ENCODE measurements at places on chromosomes 5 and 9.

DNA sequence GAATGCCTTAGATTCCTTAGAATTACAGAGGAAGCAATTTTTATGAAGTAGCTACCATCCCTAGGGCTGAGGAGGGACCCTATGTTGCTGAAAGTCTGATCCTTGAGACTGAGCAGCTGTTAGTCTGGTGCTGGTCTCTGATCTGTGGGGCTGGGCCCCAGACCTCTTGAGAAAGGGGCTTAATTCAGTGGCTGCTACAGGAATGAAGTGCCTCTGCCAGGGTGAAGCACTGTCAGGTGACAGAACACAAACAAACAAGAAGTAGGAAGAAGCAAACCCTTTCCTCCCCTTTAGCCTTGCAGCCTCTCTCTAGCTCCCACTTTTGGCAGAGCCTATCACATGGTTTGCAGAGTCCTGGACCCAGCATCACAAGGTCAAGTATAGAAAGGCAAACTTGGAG, 64.0 kb upstream of the STC2 start:
- no peak for DNase-seq

DNA sequence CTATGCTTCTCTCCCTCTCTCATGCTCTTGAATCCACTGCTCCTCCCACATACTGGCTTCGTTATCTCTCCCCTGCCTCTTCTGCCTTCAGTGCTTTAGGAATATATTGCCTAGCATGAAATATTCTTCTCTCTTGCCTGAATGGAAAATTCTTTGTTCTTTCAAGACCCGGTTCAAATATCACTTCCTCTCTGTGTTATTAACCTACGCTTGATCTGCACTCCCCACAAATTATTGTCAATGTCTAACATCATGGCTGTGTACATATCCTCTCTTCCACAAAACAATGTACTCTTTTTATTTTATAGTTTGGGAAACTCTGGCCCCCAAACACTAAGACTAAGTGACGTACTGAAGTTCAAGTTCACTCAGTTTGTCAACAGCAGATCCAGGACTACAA, 211.0 kb downstream of the SEC61B start:
- DNase-seq = no peak

DNA sequence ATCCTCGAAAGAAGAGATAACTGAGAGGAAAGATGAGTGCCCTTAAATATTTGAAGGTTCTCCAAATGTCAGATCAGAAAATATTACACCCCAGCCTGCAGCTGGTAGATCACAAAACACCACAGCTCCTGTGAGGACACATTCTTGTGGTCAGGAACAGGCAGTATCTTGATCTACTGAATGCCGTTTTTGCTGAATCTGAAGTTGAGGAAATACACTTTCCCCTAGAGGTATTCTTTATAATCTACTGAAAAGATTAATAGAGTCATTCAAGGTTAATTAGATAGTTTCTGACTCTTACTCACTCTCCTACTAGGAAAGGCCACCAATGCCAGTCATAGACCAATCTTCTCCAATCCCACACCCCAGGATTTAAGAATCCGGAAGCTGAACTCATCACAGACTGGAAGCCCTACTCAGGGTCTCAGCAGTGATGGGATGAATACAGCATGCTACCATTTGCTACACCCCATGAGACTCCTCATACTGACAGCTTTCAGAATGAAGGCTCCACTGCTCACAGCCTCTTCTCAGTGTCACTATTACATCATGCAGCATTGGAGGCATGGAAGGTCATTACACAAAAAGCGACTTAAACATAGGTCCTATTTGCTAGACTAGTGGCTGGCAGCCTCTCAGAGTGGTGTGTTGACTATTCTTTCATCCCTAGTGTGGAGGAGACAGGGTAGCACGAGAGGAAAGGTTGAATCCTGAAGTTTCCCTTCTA, 143.9 kb upstream of the SLC1A3 start:
- no peak for DNase-seq

DNA sequence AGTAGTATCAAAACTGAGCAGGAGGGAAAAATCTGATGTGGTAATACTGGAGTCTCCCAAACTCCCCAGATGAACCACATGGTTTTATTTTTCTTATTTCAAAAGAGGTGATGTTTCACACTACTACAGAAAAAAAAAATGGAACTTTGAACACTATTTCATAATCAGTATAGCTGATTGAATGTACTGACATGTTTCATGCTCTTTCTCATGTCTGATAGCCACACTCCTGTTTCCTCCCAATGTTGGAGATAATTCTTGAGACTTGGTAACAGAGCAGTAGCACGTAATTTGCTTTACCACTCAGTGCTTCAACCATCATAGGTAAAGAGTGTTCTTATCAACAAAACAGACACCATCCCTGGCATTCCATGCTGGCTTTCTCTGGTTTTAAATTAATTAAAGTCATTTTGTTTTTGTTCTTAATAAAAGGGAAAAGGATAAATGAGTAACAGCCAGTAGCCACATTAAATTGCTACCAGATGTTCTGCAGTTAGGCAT, 85.2 kb downstream of the MUSK start:
- DNase-seq = no peak

DNA sequence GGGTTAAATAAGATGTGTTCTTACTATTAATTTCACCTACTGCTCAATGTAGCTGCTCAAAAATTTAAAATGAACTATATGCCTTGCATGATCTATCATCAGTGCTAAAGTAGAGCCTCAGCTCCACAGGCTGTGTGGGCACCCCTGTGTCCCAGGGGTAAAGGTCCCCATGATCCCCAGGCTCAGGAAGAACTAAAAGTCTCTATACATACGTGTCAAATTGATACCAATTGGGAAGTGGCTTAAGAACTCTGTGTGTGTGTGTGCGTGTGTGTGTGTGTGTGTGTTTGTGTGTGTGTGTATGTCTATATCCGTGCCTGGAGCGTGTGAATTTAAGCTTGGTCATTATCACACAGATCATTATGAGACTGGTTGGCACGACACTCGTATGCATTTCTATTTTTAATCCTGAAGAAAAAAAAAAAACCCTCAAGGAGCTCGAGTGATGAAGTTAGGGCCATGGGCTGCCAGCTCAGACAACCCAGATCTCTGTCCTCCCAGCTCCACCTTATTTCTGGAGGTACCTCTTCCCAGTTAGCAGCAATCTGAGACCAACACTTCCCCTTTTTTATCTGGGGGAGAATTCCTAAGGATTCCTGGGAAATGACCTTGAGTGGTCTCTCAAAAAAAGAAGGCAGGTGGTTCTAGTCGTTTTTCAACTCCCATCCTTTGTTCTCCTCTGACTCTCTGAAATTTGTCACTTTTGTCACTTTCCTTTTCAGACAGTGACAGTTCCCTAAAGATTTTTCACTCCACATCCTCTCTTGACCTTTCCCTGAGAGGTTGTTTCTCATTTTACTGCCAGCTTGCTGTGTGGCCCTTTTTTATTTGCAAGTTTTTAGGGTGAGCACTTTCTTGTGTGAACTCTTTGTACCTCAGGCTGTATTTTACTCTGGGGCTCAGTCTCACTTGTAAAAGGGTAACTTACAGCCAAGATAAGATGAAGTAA, 45.7 kb upstream of the CTXN3 start:
- no peak for DNase-seq

GRCh38 chr9:75939536-75940111, 49.2 kb downstream of the PCSK5 start:
- no peak for DNase-seq

DNA sequence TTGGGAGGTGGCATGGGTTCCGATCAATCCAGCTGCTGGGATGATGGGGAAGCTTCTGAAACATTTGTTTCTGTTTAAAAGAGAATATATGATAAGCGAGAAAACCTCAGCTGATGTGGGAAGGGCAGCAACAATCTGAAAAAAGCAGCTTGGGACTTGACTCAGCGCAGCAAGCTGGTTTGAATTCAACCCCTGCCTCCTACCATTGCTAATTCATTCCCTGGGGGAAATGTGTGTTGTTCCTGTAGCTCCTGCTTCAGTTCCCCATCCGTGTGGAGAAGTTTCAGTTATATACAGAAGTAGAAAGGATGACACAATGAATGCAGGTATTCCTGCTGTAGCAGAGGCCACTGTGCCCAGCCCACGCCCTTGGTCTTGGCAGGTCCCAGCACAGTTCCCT, 145.1 kb downstream of the NXNL2 start:
- no peak for DNase-seq
